Neural crest cell (in vitro differentiated cells): ENCODE measurements at places on chromosomes 2 and 18.
A peak's percentile ranks its signal among the peaks of the same experiment; 100 is the strongest.

- peak overlapping the region; percentile 88 for H3K4me3 ChIP-seq
- H3K36me3 ChIP-seq = peaks cover 8% of the 10 kb centered on the region
- no peak for DNase-seq
- H3K27ac ChIP-seq = no peak overlapping the region
- peaks cover 75% of the 10 kb centered on the region for H3K27me3 ChIP-seq
Measured at GRCh38 chr18:75204732-75205513, 4.0 kb downstream of the PTGR3 start.

DNA sequence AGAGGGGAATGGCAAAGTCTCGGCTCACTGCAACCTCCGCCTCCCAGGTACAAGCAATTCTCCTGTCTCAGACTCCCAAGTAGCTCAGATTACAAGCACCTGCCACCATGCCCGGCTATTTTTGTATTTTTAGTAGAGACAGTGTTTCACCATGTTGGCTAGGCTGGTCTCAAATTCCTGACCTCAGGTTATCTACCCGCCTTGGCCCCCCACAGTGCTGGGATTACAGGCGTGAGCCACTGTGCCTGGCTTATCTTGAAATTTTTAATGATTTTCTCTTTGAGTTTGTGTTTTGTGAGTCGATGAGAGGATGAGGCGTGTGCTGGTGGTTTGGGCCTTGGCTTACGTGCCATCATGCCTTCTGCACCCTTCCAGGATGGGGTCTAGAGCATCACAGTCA, 101.3 kb upstream of the ST3GAL5 start:
- peaks cover 4% of the 10 kb centered on the region for H3K4me1 ChIP-seq
- no peaks in the 10 kb centered on the region for H3K27me3 ChIP-seq
- no peak for DNase-seq
- H3K27ac ChIP-seq = peak overlapping the region; percentile 36
- H3K4me3 ChIP-seq = no peak overlapping the region

DNA sequence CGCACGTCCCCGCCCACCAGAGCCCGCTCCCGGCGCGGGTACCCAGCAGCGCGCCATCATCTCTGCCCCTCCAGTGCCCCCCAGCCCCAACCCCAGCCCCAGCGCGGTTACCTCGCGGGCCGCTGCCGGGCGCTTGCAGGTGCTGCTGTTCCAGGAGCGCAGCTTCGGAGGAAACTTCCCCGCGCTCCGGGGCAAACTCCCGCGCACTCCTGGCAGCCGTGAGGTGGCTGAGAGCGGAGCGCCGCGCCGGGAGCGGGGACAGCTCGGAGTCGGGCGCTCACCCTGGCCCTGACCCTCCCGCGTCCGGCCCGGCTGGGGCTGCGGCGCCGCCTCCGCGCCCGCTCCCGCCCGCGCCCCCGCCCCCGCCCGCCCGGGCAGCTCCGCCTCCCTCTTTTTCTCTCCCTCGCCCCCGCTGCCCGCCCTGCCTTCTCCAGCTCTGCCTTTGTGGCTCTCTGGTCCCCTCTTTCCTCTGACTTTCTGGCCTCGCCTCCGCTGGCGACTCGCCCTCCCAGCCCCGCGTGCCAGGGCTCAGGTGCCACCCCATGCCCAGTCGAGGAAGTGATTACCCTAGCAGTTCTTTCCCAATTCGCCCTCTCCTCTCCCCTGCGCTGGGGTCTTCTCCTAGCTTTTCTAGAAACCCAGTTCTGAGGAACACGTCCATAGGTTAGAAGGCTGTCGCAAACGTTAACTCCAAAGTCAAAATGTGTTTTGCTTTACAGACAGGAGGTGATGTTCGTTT, at the start of gene CHST9:
TSS of gene CHST9 (minus strand) at position 284 of the 739 bp plus-strand sequence. CDS start 42,499 bp downstream, outside the sequence.
- H3K27me3 ChIP-seq = peaks cover 60% of the 10 kb centered on the region
- H3K27ac ChIP-seq = no peak within 1 kb of the TSS
- DNase-seq = peak; percentile 29
- peak within 1 kb of the TSS; percentile 90 for H3K4me3 ChIP-seq
- H3K36me3 ChIP-seq = no peaks in the 10 kb centered on the region

DNA sequence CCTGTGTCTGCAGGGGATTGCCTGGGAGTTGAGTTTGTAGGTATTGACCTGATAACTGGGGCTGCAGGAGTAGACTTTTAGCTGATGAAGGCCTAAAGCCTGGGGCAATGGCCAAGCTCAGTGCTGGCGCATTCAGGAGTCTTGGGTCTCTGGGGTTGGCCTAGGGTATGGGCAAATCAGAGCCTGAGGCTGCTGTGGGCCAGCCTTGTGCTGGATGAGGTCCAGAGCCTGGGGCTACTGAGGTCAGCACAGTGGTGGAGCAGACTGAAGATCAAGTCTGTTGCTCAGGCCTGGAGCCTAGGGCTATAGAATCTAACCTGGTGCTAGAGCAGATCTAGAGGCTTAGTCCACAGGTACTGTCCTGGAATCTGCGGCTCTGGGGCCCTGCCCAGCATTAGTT, 262.4 kb downstream of the ZNF804A start:
- no peak overlapping the region for H3K4me3 ChIP-seq

DNA sequence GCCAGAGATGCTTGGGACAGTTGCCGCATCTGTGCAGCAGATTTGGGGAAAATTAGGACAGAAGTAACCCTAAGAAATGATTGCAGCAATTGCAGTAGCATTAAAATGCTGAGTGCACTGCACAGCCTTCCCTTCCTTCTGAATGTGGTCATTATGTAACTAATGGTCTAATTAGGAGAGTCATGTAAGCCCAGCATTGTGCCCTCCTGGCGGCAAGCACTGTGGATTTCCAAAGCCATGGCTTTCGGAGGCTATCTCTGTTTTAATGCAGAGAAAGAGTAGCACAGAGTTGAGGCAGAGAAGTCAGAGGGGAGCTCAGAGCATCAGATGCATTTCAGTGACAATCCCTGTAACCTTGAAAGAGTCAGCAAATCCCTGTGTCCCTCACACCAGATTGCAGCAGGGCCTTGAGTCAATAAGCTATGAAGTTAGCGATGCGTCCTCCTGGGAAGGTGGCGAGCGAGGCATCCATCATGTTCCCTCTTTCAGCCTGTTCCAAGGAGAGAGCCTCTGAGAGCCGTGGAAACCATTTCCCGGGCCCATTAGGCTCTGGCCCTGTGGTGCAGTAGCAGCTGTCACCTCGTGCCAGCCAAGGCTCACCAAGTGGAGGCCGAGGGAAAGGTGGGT, 307.2 kb downstream of the FBXO15 start:
- peaks cover 12% of the 10 kb centered on the region for H3K27me3 ChIP-seq
- H3K4me1 ChIP-seq = peaks cover 4% of the 10 kb centered on the region
- no peak for DNase-seq
- H3K4me3 ChIP-seq = no peak overlapping the region

DNA sequence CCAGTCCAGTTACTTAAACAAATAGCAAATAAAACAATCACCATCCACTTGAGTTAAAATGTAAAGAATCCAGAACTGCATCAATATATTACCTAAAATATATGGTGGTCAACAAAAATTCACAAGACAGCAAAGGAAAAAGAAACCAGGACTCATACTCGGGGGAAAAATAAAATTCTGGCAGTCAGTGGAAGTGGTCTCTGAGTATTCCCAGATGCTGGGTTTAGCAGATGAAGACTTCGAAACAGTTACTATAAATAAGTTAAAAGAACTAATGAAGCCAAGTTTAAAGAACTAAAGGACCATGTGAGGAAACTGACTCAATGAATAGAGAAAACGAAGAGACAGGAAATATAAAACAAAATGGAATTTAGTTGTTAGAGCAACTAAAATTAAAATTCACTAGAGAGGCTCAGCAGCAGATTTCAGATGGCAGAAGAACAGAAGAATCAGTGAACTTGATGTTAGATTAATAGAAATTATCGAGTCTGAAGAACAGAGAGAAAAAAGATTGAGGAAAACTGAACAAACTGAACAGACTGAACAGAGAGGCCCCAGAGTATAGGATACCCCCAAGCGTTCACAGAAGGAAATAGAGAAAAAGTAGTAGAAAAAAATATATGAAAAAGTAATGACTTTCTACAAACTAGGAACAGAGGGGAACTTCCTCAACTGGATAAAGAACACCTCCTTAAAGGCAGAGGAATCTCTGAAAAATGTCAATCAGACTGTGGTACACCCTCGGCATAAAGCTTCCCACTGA, 27.9 kb downstream of the MGAT4A start:
- no peaks in the 10 kb centered on the region for H3K36me3 ChIP-seq
- H3K27ac ChIP-seq = no peak overlapping the region
- no peak overlapping the region for H3K4me3 ChIP-seq
- no peaks in the 10 kb centered on the region for H3K27me3 ChIP-seq
- no peak for DNase-seq
